ENCODE measurements at places on chromosomes 2 and 18.
A peak's percentile ranks its signal among the peaks of the same experiment; 100 is the strongest.

DNA sequence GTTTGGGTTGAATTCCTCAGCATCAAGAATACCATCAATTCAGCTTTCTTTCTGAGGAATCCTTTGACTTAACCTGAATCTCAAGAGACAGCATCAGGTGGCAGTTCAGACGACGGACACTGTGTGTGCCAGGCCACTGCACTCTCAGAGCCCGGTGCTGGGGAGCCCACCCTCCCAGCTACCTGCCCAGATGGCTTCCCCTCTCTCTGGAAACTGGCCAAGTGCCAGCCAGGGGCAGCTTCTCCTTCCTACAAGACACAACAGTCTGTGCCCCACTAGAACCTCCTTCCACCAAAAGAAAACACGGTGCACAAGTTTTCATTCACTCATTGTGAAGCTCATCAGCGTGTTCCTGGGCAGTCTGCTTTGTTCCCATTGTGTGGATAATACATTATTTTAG, 28.5 kb downstream of the MAL start:
- DNase-seq = no peak

DNA sequence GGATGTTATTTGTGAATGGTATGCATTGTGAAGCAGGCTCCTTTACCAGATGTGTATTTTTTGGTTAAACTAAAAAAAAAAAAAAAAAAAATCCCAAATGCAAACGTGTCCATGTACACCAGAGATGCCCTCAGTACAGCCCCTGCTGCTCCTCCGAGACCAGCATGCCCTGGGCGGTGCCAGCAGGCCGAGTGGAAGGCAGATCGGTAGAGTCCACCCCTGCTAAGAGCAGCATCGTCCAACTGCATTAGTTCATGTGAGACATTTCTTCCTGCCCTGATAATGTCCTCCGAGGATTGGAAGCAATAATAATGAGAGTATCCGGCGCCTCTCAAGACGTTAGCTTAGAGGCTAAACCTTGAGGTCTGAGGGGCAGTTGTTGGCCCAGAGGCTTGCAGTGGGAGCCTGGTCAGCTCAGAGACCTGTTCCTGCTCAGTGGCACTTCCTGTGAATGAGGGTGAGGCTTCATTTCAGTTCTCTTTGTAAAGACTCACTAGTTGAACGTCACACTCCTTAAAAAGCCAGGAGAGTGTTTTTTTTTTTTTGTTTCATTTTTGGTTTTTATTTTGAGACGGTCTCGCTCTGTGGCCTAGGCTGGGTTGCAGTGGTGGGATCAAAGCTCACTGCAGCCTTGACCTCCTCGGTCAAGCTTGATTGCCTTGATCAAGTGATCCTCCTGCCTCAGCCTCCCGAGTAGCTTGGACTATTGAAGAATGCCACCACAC, 5.6 kb downstream of the SLC66A3 start:
- DNase-seq = no peak

DNA sequence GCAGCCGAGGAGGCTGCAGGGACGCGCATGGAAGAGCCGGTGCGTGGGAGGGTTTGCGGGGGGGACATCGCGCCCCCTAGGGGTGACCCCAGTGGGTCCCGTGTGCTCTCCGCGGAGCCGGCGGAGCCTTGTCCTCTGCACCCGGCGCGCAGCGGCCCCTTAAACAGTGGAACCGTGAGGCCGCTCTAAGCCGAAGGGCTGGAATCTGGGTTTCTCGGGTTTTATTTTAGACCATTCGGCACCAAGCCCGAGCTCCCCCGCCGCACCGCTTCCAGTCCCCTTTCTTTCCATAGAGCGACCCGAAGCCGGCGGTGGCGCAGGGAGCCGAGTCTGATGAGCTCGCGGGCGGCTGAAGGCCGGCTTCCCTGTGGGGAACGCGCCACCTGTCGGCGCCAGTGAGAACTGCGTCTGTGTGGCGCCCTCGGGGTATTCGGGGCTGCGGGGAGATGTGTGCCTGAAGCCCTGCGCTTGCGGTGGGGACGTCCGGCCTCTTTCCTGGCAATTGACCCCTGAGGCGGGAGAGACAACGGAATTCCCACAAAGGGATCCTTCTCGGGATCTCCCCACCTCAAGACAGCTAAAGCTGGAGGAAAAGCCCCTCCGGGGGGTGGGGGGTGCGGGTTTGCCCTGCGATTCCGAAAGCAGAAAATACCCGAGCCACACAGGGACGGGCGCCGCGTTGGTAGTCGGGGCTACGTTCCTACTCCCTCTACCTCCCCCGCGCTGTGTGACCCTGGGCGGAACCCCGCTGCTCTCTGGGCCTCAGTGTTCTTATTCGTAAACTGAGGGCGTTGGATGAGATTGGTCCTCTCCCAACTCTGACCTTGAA, 8.2 kb upstream of the EN1 start:
- DNase-seq = peak; percentile 68

GRCh38 chr2:120737340-120738101, 1.9 kb downstream of the GLI2 start:
- no peak for DNase-seq

- no peak for DNase-seq
Measured at GRCh38 chr18:3148930-3149535, 70.7 kb downstream of the MYOM1 start.

DNA sequence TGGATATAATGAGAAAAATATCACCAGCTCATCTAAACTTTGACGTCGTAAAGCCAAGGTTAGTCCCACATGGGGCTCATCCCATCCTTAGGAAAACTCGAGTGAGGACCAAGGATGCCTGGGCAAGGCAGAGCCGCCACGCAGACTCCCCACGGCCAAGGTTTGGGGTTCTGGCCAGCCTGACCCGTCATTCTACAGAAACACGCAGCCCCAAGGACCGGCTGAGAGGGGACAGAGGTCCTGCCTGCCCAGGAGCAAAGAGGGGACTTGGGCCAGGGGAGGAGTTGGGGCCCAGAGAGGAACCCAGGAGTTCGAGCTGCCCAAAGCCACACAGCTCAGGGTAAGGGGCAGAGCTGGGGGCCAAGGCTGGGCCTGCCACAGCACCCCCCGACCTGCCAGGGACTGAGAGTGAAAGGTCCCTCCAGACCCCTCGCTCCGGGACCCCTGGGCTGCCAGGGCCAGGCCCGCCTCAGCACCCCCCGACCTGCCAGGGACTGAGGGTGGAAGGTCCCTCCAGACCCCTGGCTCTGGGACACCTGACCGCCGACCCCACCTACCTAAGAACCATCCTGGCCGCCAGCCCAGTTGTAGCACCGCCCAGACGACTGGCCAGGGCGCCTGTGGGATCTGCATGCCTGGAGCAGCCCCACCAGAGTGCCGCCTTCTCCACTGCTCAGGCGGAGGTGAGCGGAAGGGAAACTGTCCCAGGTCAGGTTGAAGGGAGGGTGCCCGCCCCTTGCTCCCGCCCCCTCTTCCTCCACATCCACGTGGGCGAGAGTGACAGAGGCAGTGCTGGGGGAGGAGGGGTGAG, at the start of gene PDCD1:
PDCD1 (minus strand) TSS at position 689 of the 811 bp plus-strand sequence; CDS start at position 633, 56 bp downstream.
- no peak for DNase-seq

GRCh38 chr2:43455731-43456642, 139.9 kb downstream of the THADA start:
- DNase-seq = no peak

- peak; percentile 79 for DNase-seq
Measured at GRCh38 chr2:70919672-70920366, 15.9 kb upstream of the ATP6V1B1 start.

GRCh38 chr2:12766421-12766879, 49.7 kb downstream of the TRIB2 start:
- DNase-seq = no peak

GRCh38 chr18:1466035-1466434, 561.4 kb downstream of the ADCYAP1 start:
- DNase-seq = no peak

- DNase-seq = no peak
Measured at GRCh38 chr2:191847764-191848163, 876 bp upstream of the CAVIN2 start.

DNA sequence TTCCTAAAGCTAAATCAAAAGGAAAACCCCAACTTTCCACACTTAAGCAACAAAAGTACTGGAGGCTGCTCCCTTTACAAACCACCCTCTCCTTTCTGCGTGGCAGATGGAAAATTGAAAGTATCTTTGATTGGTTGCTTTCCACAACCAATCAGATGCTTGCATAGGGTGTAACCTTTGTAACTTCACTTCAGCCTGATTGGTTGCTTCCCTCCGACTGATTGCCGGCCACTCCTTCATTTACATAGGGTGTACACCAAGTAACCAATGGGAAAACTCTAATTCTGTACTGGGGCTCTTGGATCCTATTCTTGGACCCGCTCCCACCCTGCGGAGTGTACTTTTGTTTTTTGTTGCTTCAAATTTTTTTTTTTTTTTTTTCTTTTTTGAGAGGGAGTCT, 297.7 kb downstream of the NCKAP5 start:
- no peak for DNase-seq

DNA sequence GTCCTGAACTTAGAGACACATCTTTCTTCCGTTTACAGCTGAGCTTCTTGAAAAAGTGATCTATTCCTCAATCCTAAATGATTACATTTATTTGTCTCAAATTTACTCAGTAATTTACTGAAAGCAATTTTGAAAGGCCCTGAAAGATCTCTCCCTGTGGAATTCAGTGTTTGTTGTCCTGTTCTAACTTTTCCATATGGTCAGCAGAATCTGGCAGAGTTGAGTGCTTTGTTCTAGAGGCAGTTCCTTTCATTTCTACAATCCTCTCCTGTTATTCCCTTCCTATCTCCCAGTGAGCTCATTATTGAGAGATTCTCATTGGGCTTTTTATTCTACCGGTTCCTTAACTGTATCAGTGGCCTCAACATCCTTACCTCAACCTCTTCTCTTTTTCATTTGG, 36.5 kb upstream of the REG3G start:
- no peak for DNase-seq

- DNase-seq = no peak
Measured at GRCh38 chr2:161947406-161947805, 126.6 kb downstream of the DPP4 start.

- no peak for DNase-seq
Measured at GRCh38 chr2:184945326-184945725, 347.0 kb downstream of the ZNF804A start.

GRCh38 chr2:23520256-23520655, 135.3 kb downstream of the KLHL29 start:
- DNase-seq = no peak

- DNase-seq = peak; percentile 29
Measured at GRCh38 chr18:9516437-9517064, 41.2 kb downstream of the RALBP1 start.

GRCh38 chr2:28336264-28336980, 56.2 kb upstream of the FOSL2 start:
- DNase-seq = no peak

- DNase-seq = peak; percentile 87
Measured at GRCh38 chr2:27705851-27706622, 42.3 kb downstream of the SLC4A1AP start.

Data from NCI-H460 (cell line).